HFF-Myc (cell line): ENCODE measurements at places on chromosomes 7 and 10.

DNA sequence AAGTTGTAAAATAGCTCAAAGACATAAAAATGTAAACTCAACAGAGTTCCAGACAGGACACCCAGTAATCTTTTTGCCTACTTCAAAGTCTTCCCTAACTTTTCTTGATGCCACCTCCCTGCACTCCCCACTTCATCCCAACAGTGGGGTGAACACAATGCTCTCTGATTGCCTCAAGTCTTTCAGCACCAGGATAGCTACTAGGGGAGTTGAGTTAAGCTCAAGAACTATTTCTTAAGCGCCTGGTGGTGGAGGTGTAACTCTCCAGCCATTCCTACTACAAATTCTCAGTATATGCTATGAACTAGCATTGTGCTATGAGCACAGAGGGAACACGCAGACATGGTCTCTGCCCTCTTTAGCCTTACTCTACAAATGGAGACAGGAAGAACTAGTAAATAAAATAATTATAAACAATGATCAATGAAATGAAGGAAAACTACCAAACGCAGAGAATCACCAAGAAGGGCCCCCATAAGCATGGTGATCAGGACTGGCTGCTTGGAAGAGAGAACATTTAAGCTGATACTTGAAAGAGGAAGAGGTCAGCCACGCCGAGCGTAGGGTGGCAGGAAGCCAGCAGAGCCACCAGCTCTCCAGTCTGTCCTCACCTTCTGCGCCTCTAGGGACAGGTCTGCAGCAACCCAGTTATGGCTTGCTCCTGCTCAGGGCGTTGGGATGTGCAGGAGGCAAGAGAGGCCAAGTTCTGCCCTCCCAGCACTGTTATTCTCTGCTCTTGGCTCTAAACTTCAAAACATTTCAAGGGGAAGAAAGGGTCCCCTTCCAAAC lies 16.7 kb upstream of the FRA10AC1 start:
- no peak for DNase-seq

- DNase-seq: no peak
Observed at GRCh38 chr10:6704896-6705295, 124.8 kb upstream of the PRKCQ start.

DNA sequence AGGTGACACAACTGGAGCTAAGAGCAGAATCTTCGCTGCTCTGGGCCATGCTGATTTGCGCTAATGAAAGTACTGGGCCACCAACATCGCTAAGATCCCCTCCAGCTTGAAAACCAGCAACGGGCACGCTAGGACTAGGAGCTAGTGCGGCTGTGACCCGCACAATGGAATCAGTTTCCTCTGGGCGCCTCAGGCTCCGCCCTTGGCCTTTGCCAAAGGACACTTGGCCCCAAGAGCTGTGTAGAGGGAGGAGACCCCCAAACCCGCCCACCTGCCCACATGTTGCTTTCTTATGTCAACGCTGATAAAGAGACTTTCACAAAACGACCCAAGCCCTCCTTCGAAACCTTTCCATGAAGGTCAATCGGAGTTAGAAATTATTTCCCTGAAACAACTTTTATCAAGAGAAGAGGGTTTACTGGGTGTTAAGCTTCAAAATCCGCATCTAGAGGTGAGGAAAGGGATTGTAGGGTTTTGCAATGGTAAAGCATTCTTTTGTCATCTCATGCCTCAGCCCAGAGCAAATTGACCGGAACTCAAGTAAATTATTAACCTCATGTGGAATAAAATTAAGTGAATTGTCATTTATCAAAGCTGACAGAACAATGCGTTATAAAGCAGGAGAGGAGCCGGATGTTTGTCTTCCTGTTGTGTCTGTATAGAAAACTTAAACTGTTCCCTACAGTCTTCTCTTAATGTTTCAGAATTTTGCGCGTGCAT lies 9.4 kb downstream of the ABCB5 start:
- no peak for DNase-seq

- DNase-seq: no peak
Observed at GRCh38 chr7:77482015-77482414, 55.1 kb upstream of the PTPN12 start.

- DNase-seq: no peak
Observed at GRCh38 chr10:122567056-122567660, 6.6 kb downstream of the DMBT1 start.

DNA sequence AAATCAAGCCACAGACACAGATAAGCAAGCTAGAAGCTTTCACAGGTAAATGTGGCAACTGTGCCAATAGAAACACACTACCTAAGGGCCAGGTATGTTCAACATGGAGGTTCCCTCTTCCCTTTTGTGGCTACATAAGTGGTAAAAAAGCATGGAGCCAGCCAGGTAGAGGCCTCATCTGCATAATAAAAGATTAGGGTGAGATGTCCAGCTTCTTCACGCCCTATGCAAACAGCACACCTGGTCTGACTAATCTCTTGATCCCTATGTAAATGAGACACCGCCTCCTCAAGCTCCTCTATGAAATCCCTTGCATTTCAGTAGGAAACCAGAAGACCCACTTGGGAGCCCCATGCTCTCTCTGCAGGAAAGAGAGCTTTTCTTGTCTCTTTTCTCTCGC lies 282.2 kb downstream of the NEBL start:
- no peak for DNase-seq

DNA sequence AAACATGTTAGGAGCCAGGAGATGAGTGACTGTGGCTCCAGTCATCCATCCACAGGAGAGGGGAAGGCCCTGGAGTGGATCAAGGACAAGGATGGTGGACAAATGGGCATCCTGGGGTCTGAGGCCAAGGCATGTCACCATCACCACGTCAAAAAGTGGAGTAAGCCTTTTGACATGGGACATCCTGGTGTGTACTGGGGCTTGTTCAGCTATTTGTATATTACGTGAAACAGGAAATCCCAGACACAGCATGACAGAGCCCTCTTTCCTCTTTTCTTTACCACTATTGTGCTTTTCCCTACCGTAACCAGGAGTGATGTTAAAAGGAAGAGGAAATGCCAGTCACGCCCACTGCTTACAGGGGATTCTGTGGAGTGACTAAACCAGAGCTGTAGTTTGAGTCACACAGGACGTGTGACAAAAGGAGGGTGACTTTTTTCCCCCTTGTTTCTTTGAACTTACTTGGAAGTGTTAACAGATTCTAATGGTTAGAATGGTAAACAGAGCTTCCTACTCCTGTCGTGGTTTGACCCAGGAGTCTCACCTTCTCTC lies 15.4 kb downstream of the ACSL5 start:
- peak; percentile 38 for DNase-seq

GRCh38 chr10:51961401-51961800 lies 262.0 kb upstream of the CSTF2T start:
- no peak for DNase-seq

- DNase-seq: no peak
Observed at GRCh38 chr10:62457196-62457595, 83.0 kb downstream of the ZNF365 start.

DNA sequence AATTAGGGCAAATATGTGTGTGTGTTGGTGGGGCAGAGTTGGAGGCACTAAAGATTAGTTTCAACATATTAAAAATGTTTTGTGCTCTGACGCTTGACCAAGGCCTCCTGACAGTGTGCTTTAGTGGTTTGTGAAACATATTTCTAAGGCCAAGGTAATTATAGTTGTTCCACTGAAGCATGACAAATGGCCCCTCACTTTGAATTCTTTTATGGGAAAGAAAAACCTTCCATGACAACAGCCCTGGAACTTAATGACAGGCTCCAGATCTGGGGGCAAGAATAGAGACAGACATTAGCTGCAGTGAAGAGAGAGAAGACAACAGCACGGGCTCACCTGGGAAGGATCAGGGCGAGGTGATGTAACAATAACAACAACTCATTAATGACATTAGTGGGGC lies 155.8 kb downstream of the CHN2 start:
- no peak for DNase-seq

GRCh38 chr10:89522463-89522862 lies 12.9 kb downstream of the SLC16A12 start:
- no peak for DNase-seq

GRCh38 chr7:151251689-151252560 lies 3.4 kb upstream of the SMARCD3 start:
- DNase-seq: no peak

GRCh38 chr7:28180031-28180363 lies 598 bp downstream of the JAZF1 start:
- DNase-seq: no peak

GRCh38 chr7:118224521-118224920 lies at the start of gene ANKRD7:
Gene ANKRD7, plus strand, starts transcription at chr7:118224704. Its CDS starts 127 bp downstream, at chr7:118224831.
- DNase-seq: no peak

DNA sequence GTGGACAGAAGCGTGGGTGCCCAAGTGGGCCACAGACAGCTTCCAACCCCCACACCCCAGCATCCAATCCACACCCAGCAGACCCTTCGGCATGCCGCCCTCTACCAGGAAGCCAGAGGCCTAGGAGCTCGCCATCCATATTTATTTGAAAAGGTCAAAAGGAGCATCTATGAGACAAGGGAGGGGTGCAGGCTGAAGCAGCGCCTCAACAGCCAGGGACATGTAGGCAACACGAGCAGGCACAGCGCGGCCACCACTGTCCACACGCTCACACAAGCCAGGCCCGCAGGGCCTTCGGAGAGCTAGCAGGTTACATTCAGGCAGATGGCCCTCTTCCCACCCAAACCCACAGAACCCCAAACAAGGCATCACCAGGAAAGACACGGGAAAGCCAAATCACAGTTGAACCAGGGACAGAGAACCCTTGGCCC lies 34.6 kb downstream of the PSAP start:
- DNase-seq: no peak

GRCh38 chr10:71765906-71766716 lies 7.2 kb downstream of the VSIR start:
- DNase-seq: no peak

DNA sequence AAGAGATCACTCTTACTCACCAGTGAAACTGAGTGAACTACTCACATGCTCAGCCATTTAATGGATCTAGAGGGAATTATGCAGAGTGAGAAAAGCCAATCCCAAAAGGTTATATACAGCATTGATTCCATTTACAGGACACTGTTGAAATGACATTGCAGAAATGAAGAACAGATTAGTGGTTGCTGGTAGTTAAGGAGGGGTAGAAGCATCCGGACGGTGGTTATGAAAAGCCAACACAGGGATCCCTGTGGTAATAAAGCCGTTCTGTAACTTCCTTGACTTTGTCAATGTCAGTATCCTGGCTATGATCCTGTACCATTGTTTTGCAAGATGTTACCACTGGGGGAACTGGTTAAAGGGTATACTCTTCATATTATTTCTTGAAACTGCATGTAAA lies 253.4 kb downstream of the USP6NL start:
- no peak for DNase-seq

DNA sequence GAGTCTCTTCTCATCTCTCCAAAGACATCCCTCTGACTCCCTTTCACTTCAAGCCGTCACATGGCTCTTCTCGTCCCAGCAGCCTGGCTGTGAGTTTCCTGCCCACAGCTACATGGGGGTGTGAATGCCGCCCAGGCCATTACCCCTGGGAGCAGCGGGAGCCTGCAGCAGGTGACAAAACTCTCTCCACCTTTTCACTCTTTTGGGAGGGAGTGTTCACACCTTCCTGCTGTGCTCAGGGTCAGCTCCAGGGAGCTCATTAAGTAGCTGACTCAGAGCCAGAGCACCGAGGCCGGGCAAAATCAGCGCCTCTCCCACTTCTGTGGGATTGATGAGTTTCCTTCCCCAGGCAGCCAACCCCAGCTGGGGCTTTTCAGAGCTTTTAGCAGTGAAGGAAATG lies 271.3 kb downstream of the TYW1 start:
- DNase-seq: no peak

DNA sequence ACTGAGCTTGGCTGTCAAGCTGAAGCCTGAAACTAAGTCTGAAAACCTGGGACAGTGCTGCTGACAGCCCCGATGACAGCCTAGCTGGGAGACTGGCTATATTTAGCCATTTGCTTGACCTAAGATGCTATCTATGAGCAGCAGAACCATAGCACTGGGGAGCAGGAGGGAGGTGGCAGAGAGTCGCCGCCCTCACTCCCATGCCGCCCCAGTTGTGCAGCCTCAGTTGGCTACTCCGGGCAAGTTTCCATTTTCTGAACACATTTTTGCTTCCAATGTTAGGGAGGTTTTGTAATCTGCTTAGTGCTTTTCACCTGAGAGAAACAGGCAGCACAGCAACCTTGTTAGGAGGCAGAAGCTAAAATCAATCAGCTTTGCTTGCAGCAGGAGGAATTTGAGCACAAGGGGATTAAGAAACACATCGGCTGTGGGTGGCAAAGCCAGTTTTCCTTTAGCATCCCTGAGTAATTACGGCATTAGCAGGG lies 20.4 kb upstream of the C10orf71 start:
- DNase-seq: no peak

- DNase-seq: no peak
Observed at GRCh38 chr7:1920266-1920681, 250.2 kb downstream of the ELFN1 start.

DNA sequence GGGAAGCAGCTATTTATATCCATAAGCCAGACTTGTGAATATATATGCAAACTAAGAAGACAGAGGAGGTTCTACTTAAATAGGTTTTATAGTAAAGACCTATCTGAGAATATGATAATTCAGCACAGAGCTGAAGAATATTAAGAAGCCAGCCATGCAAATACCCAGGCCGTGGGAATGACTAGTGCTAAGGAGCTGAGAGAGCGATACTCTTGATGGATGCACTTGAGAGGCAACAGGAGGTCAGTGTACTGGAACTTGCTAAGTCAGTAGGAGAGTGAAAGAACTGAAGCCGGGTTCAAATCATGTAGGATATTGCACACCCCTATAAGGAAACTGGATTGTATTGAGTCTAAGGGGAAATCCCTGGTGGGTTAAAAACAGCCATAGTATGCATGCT lies 943.6 kb upstream of the MBL2 start:
- DNase-seq: no peak
